Subcutaneous preadipocyte (primary cell): ENCODE measurements at places on chromosomes 2 and 18. TPM values are rescaled to one million over a fixed set of nuclear protein-coding genes. Genes with fewer than 3 reads are reported as not detected.

Gene CERS6
- 15.4 and 16.0 TPM in 2 replicates for total RNA-seq

Gene C2orf66
- under 0.01 TPM in 1 of 2 replicates, not detected in the other for total RNA-seq

Gene GATA6
- 1.5 and 1.8 TPM in 2 replicates for total RNA-seq

Gene REG1B
- not detected in 2 replicates for total RNA-seq

Gene SAG
- not detected in 2 replicates for total RNA-seq

Gene ALPI
- not detected in 2 replicates for total RNA-seq

Gene ZBTB7C
- under 0.01 TPM in 2 replicates for total RNA-seq

Gene AFF3
- not detected in 2 replicates for total RNA-seq

Gene POMC
- 0.73 and 0.98 TPM in 2 replicates for total RNA-seq

Gene LTBP1
- total RNA-seq = 340 and 429 TPM in 2 replicates

Gene ASB18
- total RNA-seq = not detected in 2 replicates

Gene KIF5C
- total RNA-seq = under 0.01 and 0.20 TPM in 2 replicates

Gene RGPD3
- total RNA-seq = under 0.01 and 0.20 TPM in 2 replicates

Gene ESPNL
- total RNA-seq = 0.39 and 4.8 TPM in 2 replicates
